ENCODE measurements at places on chromosomes 4 and X.

- no peak for DNase-seq
These were observed 658.6 kb upstream of the ATOH1 start for GRCh38 chr4:93169966-93170365.

GRCh38 chrX:24024819-24025740, 1.9 kb downstream of the KLHL15 start:
- peak; percentile 83 for DNase-seq

DNA sequence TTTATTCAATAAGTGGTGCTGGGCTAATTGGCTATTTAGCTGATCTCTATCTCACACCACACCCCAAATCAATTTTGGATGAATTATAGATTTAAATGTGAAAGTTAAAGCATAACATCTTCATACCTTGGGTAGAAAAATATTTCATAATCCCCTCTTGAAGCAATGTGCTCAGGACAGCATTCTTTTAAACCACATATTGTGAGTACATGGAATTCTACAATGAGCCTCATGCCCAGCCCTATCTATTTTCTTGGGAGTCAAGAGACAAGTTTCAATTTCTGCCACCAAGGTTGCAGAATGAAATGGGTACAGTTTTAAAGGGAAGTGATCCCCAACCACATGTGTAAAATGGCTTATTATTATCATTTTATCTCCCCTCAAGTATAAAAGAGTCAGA, 30.6 kb upstream of the GPRIN3 start:
- no peak for DNase-seq

GRCh38 chr4:55157559-55158277, 32.3 kb upstream of the KDR start:
- no peak for DNase-seq

DNA sequence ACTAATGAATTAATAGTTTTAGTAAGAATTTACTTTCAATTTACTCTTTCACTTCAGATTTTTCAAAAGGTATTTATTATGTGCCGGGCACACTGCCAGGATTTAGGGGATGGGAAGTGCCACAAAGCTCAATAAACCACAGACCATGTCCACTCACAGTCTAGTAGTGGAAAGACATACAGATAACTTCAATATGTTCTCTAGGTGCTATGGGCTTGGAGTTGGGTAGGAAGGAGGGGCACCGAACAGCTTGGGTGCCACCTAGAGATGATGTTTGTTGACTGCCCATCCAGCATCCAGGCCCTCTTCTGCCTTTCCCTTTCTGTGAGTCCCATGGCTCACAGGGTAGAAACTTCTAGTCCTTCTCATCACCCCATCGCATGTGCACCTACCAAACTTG, 17.8 kb downstream of the MFAP3L start:
- no peak for DNase-seq

DNA sequence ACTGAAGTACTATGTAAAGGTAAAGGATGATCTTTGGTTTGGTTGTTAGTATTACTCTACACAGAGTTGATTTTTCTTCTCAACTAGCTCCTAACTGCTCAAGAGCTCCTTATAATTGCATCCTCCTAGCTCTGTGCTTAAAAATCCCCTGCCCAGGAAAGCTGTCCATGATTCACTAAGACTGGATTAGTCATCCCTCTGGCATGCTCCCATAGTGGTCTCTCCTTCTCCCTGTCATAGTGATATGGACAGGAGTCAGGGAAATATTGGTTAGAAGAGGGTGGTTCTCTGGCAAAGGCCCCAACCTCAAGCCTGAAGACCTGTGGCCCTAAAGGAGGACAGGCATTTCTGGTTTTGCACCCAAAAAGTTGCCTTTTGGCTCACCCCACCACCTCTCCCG, 242.3 kb upstream of the KCNIP4 start:
- no peak for DNase-seq

GRCh38 chrX:55778322-55778721, 60.8 kb downstream of the RRAGB start:
- no peak for DNase-seq

- no peak for DNase-seq
These were observed 43.3 kb upstream of the GPR173 start for GRCh38 chrX:53005327-53005726.

DNA sequence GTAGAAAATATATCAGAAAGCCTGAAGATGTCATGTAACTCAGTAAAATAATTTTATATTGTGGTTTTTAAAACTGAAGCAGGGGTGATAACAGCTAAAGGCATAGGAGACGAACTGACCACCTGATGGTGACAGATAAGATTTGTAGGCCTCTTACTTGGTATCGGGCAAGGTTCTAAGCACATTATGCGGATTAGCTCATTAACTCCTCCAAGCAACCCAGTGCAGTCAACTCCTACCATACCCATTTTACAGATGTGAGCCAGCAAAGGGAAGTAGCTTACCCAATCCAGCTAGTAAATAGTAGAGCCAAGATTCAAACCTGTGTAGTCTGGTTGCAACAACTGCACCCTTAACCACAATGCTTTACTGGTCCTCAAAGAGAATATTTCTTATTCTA, 62.1 kb downstream of the CC2D2A start:
- no peak for DNase-seq

DNA sequence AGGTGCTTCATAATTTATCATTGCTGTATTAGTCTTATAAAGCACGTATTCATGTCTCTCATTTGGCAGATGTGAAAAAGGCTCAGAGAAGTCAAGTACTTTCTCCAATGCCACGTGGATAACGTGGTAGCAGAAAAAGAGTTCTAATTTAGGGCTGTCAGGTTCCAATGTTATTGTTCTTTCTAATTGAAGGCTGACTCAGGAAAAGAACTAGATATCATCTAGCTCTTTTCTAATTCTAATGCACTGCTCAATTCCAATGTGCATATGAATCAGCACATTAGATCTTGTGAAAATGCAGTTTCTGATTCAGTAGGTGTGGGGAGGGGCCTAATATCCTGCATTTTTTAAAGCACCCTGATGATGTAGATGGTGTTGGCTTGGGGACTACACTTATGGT, 22.8 kb downstream of the AGA start:
- DNase-seq, result no peak

DNA sequence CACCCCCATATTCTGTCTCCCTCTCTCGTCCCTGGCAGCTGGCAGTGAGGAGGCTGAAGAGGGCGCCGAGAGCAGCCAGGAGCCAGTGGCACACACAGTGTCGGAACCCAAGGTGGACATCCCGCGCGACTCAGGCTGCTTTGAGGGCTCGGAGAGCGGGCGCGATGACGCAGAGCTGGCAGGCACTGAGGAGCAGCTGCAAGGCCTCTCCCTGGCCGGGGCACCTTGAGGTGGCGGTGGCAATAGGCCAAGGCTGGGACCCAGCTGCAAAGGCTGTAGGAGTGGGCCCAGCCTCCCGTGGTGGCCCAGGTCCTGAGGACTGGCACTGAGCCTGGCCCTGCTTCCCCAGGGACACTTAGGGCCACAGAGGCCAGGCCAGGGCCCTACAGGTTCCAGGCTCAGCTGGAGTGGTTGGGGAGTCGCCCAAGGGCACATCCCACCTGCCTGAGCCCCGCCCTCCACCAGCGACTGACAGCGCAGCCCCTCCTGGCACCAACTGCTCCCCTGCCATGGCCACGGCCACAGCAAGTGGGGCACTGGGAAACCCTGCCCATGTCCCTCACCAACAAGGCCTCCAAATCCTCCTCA, 13.9 kb downstream of the SASH3 start:
- DNase-seq, result no peak

DNA sequence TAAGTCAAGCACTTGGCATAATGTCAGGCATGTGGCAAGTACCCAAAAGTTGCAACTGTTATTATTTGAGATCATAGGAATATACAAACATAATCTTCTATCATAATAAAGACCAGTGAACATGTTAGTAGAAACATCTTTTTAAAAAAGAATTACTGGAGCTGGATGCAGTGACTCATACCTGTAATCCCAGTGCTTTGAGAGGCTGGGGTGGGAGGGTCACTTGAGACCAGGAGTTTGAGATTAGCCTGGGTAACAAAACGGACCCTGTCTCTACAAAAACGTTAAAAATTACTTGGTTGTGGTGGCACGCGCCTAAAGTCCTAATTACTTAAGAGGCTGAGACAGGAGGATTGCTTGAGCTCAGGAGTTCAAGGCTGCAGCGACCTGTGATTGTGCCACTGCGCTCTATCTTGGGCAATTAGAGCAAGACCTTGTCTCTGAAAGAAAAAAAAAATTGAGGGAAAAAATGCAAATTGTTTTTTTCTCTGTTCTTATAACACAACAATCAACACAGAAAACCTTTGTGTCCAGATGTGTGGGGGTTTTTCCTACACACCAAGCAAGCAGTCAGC, 284.3 kb downstream of the ARHGAP10 start:
- DNase-seq, result no peak

DNA sequence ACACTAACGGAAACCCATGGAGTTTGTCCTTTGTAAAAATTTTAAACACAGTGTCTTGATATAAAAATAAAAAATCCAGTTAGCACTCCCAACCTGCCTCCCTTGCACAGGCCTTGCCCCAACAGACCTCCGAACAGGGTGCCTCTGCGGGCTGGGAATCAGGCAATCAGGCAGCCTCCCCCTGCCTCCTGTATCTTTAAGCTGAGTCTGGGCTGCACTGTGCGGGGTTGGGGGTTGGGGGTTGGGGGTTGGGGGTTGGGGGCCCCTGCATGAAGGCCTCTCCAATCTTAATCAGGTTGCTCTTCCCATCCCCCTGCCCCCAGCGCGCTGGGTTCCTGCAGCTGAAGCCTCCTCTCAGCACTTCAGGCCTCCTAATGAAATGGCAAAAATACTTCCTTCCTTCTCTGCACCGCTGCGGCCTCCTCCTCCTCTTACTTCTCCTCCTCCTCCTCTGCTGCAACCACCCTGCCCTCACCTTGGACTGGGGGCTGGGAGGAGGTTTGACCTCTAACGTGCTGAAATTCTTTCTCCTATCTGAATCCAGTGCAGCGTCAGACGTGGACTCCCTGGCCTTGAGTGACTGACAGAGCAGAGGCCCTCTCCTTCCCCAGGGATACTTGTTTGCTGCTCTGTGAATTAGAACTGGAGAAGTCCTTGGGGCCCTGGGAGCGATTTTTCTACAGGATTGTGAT, 26.6 kb downstream of the NLGN3 start:
- DNase-seq, result no peak

DNA sequence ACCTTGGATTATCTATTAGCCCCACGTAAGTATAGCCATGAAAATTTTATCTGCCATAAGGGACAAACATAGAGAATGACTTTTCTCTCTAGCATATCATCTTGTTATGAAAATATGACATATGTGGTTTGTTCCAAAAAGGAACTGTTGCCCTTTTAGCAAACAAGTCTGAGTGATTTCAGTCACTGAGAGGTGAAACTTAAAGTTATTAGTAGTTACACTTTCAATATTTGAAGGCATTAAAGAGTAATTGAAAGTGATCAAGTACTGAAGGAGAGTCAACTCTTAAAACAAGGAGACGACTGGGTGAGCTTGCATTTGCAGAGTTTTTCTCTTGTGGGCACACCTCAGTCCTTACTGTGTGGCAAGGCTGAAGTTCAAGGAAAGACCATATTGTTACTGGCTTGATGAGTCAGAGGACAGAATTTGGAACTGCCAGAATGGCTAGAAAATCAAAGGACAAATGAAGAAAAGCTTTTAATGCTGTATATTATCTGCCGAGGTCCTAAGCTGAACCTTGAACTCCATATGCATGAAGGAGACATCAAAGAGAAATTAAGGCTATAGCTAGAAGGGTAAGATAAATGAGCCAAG, 205.1 kb upstream of the EMCN start:
- DNase-seq, result no peak

DNA sequence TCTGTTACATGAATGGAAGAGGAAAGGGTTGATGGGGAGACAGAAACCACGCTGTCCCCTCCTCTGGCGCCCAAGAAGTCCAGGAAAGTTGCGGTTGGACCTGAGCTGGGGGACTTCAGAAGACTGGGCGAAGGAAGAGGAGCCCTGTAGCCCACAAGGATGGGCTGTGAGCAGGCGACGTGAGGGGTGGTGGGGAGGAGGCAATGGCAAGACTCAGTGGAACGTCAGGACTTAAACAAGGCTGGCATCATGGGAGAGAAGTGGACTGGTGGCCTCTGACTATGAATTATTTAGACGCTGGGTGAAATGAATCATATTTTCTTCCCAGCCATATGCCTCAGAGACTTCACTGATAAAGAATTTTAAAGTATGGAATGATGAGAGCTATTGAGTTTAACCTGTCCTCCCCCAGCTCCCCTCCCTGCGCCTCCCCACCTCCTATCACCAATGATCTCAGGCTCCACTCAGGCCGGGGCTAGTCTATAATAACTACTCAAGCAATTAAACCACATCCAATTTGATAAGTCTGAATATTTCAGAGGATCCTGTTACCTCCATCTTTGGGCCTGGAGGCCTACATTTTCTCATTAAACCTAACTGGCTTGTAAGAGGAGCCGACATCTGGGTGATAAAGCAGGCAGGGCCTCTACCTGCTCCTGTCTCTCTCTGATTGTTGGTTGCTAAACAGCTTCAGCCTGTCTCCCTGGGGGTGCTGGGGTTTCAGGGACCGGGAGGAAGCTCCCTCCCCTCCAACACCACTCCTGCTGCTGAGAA, 63.6 kb downstream of the SMIM20 start:
- no peak for DNase-seq

GRCh38 chr4:2621419-2621818, 85.0 kb downstream of the FAM193A start:
- DNase-seq, result no peak

DNA sequence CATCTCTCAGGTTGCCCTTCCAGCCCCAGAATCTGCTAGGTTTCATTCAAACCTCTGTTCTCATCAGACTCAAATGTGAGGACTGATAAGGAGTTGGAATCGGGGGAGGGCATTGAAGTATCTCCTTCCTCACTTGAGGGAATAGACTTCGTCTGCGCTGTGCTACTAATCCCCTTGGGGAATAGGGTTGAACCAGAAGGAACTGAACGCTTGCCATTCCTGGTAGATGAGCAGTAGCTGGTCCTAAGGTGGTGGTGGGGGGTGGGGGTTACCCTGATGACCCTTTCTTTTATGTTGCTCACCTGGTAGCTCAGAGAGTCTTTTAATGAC, 692 bp upstream of the SLC9A7 start:
- DNase-seq, result no peak

DNA sequence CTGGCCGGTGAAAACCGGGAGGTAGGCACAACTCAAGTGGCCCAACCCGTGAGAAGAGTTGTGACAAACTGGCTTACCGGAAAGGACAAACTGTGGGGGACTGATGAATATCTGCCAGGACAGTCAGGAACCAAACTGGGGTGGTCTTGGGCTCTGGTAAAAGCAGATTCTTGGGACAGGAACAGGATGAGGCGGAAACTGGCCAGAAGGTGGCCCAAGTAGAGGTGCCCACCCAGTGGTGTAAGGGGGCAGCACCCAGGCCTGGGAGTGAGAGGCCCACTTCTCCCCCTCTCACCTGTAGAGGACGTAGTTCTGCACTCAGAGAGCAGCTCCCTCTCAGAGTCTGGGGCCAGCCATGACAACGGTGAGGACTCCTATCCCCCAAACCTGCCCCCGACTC, 5.9 kb downstream of the CCDC120 start:
- no peak for DNase-seq

DNA sequence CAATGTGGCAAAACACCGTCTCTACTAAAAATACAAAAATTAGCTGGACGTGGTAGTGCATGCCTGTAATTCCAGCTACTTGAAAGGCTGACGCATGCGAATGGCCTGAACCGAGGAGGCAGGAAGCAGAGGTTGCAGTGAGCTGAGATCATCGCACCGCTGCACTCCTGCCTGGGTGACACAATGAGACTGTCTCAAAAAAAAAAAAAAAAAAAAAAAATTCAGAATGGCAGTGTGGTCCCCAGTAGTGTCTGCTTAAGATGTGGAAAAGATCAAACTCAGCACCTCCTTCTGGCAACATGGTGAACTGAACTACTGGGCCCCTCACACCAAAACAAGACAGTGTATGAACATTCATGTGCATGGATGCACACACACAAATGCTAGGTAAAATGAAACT, 32.2 kb downstream of the SMS start:
- DNase-seq, result no peak
